ENCODE measurements at places on chromosomes 16 and 17.
A peak's percentile ranks its signal among the peaks of the same experiment; 100 is the strongest.

DNA sequence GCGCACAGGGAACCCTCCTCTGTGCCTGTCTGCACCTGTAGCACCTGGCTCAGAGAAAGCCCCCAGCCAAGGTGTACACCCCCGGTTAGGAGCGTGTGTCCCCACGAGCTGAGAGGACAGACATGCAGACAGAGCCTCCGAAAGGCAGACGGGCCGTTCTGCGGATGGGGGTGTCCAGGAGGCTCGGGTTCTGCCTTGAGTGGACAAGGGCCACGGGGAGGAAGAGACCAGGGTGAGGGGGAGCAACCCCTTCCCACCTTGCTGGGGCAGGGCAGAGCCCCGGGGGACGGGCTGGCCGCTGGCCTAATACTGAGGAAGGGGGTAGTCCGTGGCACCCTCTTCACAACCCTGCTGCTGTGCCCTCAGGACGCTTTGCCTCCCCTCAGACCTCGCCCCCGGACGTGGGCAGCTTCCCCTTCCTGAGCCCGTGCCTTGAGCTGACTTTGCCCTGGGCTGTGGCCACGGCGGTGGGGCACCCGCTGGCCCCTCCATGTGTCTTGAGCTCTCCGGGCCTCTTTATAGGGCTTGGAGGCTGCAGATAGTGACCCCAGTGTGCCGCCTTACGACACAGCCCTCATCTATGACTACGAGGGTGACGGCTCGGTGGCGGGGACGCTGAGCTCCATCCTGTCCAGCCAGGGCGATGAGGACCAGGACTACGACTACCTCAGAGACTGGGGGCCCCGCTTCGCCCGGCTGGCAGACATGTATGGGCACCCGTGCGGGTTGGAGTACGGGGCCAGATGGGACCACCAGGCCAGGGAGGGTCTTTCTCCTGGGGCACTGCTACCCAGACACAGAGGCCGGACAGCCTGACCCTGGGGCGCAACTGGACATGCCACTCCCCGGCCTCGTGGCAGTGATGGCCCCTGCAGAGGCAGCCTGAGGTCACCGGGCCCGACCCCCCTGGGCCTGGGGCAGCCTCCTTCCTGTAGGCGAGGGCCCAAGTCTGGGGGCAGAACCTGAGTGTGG lies 5.7 kb downstream of the SLC22A31 start:
- DNase-seq = no peak

- no peak for DNase-seq
Observed at GRCh38 chr16:75088216-75088615, 28.4 kb downstream of the LDHD start.

- DNase-seq = peak; percentile 71
Observed at GRCh38 chr17:74457146-74457819, 9.2 kb upstream of the CD300A start.

GRCh38 chr16:28865001-28865688 lies 1.5 kb downstream of the SH2B1 start:
- DNase-seq = no peak

GRCh38 chr16:6600167-6600566 lies 732.5 kb upstream of the RBFOX1 start:
- DNase-seq = no peak

All from GM12892 (cell line).